ENCODE measurements at places on chromosomes 2 and 18.

DNA sequence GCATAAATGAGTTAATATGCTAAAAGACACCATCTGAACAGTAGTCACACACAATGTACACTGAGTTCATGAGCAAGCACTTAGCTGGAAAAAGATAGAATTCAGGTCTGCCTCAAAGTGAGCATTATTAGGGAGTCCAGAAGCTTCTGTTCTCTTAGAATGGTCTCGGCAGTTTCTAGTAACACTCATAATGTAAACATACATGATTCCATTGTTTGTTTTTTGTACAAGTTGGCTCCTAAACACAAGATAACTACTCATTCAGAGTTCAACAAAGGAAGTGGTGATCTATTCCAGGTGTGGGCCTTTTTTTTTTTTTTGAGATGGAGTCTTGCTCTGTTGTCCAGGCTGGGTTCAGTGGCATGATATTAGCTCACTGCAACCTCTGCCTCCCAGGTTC, 66.2 kb downstream of the ESCO1 start:
- DNase-seq = no peak

DNA sequence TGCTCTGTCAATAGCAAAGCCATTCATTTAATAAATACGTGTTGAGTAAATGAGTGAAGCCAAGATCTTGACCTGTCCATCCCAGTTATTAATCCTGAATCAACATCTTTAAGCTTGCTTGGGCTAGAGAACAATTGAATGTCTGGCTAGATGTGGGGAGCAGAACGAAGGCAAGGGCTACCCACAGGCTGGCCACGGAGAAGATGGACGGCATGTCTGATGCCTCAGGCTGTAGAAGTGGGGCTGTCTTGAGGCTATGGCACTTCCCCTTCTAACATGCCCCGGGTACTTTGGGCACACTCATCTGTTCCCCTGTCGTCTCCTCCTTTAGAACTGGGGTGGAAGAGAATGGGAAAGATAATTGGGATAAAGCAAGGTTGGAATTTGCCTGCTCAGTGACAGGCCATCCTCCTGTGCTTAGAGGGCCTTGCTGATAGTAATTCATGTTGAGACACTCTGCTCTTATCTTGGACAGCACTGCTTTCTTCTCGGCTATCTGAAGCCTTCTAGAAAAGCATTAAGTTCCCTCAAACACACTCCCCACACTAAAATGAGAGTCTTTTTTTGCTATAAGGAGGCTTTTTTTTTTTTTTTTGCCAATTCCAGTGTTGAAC, 225.7 kb downstream of the MREG start:
- no peak for DNase-seq

- DNase-seq = no peak
Measured at GRCh38 chr2:209772290-209772685, 656 bp downstream of the UNC80 start.

- DNase-seq = no peak
Measured at GRCh38 chr2:84388133-84388532, 70.9 kb downstream of the SUCLG1 start.

DNA sequence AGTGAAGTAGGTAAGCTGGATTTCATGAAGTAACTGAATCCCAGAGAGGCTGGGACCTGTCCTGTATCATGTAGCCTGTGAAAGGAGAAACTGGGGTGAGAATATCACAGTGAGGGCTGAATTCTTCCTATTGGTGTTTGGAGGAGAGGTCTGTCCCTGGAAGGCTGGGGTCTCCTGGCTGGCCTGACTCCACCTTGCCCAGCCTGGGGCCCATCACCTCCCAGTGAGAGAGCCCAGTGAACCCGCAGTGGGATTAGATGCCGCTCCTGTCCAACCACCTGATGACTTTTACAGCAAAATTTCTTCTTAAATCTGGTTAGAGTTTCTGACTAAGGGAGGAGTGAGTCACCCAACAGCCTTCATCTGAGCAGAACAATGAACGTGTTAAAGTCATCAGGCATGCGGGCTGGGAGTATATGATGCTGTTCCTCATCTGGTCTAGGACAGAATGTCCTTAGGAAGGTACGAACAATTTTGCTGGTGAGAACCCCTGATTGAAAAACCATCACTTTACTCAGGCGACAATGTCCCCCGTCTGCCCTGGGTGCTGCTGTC, 152.9 kb downstream of the LPIN1 start:
- DNase-seq = no peak

DNA sequence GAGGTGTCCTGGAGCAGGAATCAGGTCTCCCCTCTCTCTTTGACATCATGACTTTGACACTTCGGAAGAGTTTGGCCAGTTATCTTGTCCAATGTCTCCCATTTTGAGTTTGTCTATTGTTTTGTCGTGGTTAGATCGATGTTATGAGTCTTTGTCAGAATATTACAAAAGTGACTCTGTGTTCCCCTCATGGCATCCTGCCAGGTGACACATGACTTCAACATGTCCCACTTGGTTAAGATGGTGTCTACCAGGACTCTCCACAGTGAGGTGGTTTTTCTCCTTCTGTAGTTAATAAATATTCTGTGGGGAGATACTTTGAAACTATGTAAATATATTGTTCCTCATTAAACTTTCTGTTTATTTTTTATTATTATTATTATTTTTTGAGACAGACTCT, 76.6 kb upstream of the BZW1 start:
- DNase-seq = no peak

GRCh38 chr2:45651415-45652089, at the start of gene PRKCE:
TSS of gene PRKCE (plus strand) at chr2:45651675.
- DNase-seq = peak; percentile 12

DNA sequence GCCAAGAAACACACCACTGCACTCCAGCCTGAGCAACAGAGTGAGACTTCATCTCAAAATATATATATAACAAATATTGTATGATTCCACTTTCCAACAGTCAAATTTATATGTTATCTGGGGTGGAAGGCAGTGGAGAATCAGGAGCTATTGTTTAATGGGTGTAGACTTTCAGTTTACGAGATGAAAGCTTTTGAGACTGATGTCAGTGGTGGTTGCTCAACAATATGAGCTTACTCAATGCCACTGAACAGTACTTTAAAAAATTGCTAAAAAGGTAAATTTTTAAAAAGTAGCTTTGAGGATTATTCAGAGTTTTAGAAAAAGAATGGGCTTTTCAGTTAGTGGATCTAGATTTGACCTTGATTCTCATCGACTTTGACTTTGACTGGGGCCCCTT, 105.9 kb upstream of the ST6GAL2 start:
- no peak for DNase-seq

GRCh38 chr2:15865923-15866322, 74.4 kb upstream of the MYCN start:
- DNase-seq = no peak

DNA sequence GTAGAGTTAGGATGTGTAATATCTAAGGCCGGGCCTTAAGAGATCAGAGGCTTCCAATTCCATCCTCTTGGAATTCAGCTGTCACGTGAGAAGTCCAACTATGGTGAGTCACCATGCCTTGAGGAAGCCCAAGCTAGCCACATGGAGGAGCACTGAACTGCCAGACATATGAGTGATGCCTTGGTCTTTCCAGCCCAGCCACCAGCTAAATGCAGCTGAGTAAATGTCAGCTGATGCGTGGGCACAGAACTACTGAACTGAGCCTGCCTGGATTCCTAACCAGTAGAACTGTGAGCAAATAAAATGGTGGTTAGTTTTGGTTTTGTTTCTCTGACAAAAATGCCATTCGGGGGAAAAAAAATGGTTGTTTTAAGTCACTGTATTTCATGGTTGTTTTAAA, 153.7 kb upstream of the SERTAD2 start:
- no peak for DNase-seq

DNA sequence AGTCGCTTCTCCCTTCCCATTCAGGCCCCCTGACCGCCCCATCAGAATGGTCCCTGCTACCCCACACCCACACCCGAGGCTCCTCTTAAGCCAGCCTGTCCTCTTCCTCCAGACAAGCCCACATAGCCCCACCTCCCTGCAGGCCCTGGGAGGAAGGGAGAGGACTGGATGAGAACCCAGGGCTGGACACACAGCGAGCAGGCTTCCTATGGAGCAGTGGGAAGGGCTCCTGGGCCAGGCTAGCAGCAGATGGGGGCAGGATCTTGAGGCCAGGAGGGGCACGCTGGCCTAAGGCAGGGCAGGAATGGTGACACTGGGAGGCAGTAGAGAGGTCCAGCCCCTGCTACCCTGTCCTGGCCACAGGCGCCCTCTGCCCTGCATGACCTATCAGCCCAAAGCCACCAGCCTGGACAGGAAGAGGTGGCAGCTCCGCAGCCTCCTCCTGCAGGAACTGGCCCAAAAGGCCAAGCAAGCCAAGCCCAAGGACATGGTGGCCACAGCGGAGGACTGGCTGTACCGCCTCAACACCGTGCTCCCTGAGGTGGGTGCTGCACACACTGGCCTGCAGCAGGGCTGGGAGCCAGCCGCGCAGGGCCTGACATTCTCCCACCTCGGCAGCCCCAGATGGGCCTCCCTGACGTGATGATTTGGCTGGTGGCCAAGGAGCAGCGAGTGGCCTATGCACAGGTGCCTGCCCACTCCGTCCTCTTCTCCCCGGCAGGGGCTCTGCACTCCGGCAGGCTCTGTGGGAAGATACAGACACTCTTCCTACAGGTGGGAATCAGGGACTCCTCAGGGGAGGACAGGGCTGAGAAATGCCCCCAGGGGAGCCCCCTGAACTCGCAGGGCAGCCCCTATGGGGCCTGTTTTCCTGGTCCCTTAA, 43.3 kb downstream of the FER1L5 start:
- DNase-seq = no peak

DNA sequence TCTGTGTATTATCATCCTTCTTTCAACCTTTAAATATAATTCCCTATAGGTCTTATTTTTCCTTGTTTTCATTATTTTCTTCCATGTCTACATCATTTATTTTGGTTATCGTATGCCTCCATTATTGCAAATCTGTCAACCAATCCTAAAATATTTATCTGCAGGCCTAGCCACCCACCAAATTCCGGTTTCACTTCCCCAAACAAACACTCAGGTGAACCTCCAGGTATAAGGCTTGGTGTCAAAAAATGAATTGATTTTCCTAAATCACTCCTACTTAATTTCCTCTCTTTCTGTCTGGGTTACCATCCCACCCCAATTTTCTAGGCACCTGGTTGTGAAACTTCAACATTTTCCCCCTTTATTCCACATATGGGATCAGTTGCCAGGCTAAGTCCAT, 111.9 kb upstream of the LINC00305 start:
- no peak for DNase-seq

DNA sequence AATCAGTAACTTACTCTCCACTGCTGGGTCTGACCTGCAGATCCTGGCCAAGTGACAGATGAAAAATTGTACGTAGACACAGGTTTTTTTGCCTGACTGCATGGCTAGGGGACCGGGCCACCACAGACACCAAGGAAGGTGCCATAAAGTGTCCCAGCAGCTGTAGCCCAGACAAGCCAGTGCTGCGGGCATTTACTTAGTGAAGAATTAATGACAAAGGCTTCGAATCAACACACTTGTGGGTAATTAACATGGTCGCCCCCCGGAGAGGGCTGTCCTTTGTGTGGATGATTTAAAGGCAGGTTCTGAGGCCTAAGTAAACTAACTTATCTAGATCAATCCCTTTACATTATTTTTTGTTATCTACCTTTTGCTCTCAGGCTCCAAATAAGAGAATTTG, 1709.1 kb upstream of the LRRTM1 start:
- no peak for DNase-seq

- no peak for DNase-seq
Measured at GRCh38 chr2:64263315-64263714, 119.1 kb upstream of the PELI1 start.

DNA sequence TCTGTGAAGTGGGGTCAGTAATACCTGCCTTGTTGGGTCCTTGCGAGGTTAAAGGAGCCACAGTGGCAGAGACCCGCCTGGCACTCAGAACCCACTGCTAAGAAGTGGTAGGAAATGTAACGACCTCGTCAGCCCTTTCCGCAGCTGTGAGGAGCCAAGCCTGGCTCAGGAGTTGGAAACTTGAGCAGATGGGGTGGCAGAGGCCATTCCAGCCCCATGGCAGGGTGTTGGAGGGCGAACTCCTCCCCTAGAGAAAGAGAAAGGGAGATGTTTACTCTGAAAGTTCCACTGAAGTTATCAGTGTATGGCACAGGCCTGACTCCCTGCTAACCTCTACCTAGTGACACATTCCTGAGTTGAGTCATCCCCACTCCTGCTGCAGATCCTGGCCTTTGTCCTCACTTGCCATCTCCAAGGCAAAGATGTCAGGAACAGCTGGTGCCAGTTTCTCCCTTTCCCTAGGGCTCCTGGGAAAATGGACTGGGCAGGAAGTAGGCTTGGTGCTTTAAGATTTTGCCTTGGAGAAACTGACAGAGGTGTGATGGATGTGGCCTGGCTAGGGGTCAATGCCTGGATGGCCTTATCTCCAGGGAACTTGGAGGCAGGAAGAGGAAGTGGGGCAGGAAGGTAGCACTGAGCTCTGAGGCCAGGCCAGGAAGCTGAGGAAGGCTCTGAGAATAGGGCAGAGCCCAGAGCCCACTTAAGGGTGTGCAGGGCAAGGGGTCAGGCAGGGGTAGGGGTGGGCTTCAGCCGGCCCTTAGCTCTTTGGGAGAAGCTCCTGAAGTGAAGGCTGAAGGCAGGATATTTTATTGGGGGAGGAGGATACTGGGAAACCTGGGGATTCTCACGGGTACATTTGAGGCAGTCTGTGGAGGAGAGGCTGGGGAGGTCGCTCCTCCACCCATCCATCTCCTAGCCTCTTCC, 888 bp downstream of the VAMP5 start:
- DNase-seq = no peak

- DNase-seq = no peak
Measured at GRCh38 chr18:10140461-10141282, 226.9 kb downstream of the VAPA start.

GRCh38 chr2:67689651-67690050, 292.5 kb downstream of the ETAA1 start:
- DNase-seq = no peak

DNA sequence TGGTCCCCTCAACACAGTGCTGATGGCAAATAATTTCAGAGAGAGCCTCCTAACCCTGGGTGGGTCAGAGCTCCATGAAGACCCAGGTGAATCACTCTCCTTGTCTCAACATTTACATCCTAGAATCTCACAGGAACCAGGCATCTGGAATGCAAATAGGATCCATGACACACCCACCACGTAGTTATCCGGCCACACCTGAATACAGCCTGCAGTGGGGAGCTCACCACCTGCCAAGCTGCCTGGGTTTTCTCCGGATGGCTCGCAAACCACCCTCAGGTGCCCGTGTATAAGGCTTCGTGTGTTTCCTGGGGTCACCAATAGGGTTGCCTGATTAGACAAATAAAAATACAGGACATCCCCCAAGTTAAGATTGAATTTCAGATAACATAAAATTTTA, 9.9 kb downstream of the CHST10 start:
- DNase-seq = no peak

- DNase-seq = no peak
Measured at GRCh38 chr2:149747456-149747855, 159.9 kb upstream of the MMADHC start.

- no peak for DNase-seq
Measured at GRCh38 chr2:26722911-26723310, 30.4 kb downstream of the KCNK3 start.

DNA sequence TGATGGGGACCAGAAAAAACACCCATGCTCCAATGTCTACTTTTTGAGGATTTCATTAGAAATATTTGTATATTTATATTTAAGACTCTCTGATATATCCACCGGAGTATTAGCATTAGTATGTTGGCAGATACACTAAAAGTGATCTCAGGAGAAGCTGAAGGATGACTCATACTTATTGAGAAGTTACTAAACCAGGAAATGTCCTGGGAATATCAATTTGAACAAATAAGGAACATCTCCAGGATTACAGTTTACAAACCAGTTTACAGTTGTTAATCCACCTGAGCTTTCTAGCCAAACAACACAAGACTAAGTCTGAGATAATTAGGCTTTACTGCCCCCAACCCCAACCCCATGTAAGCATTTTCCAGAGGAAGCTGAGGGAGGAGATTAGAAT, 16.1 kb upstream of the DPP4 start:
- no peak for DNase-seq

GRCh38 chr2:46230115-46230571, 67.1 kb upstream of the EPAS1 start:
- DNase-seq = no peak
